ENCODE measurements at places on chromosomes 1 and 21.

- peak; percentile 65 for DNase-seq
These were observed 7.2 kb upstream of the SEMA4A start for GRCh38 chr1:156146020-156146768.

- DNase-seq = no peak
These were observed 1.0 kb downstream of the CELA2B start for GRCh38 chr1:15476927-15477326.

DNA sequence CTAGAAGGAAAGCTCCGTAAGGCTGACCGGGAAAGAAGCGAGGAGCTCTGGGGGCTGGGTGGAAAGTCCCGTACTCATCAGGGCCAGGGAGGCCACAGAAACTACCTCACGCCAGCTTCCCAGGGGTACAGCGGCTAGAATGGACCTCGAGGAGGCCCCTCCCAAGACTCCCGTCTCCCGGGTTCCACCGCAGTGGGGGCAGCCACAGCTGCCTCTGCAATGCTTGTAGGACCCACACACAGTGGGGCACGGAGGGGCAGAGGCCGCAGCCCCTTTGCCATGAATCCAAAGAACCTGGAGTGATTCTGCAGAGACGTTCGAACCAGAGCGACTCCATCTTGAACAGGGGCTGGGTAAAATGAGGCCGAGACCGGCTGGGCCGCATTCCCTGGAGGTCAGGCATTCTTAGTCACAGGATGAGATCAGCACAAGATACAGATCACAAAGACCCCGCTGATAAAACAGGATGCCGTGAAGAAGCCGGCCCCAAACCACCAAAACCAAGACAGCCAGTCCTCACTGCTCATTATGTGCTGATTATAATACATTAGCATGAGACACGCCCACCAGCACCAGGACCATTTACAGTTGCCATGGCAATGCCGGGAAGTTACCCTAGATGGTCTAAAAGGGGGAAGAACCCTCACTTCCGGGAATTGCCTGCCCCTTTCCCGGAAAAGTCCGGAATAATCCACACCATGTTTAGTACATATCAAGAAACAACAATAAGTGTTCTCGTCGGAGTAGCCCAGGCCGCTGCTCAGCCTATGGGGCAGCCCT, 1.6 kb upstream of the ANKRD65 start:
- no peak for DNase-seq

DNA sequence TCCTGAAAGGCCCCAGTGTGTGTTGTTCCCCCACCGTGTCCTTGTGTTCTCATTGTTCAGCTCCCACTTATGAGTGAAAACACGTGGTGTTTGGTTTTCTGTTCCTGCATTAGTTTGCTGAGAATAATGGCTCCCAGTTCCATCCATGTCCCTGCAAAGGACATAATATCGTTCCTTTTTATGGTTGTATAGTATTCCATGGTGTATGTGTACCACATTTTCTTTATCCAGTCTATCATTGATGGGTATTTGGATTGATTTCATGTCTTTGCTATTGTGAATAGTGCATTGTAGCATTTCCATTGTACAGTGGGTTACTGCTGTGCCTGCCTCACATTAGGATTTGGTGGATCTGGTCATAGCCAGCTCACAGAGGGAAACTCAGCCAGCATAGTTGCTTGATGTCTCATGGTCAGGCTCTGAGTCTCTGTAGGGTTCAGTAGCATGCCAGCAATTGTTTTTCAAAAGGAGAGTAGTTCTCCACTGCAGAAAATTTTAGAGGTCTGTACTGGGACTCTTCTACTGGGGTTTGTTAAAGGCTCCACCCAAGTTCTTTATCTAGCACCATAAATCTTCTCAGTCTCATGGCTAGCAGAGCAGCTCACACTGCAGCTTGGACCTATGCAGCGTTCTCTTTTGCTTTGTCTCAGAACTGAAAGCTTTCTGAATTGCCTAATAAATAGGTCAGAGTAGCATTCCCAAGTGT, 41.0 kb downstream of the RUNX3 start:
- DNase-seq = peak; percentile 4

- no peak for DNase-seq
These were observed 593.8 kb downstream of the USP25 start for GRCh38 chr21:16323596-16323995.

GRCh38 chr1:19309123-19309813, 2.7 kb downstream of the AKR7A2 start:
- no peak for DNase-seq

DNA sequence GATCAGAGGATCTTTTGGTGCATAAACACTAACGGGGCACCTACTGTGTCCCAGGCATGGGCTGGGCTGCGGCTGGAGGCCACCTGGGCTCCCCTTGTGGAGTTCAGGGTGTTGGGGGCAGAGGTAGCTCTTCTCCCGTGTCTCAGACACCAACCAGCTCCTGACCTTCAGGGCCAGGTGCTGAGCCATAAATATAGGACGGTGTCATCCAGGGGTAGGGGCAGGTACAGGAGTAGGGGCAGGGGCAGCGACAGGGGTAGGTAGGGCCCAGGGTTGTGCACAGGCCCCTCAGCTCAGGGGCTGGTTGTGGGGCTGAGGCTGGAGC, 18.0 kb upstream of the LRRC3 start:
- DNase-seq = no peak

- DNase-seq = no peak
These were observed 19.0 kb upstream of the IFNLR1 start for GRCh38 chr1:24206083-24206464.

DNA sequence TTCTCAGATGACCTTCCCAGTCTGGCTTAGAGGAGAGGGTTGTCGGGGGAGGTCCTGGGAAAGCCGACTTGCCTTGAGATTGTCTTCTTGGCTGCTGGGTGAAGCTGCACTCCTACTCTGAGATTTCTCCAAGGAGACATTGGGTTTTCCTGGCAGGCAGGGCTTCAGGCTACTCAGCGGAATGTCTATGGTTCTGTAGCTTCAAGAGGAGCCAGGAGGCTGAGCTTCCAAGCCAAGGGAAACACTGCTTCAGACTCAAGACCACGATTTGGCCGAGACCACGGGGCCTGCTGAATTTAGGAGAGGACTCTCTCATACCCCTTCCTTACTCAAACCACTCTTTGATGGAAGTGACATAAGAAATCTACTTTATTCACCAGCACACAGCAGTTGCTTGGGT, 67.8 kb downstream of the NTMT2 start:
- DNase-seq = no peak

GRCh38 chr1:180031664-180032063, 77.1 kb downstream of the CEP350 start:
- no peak for DNase-seq

- no peak for DNase-seq
These were observed 9.1 kb downstream of the TMEM50B start for GRCh38 chr21:33470701-33471100.

DNA sequence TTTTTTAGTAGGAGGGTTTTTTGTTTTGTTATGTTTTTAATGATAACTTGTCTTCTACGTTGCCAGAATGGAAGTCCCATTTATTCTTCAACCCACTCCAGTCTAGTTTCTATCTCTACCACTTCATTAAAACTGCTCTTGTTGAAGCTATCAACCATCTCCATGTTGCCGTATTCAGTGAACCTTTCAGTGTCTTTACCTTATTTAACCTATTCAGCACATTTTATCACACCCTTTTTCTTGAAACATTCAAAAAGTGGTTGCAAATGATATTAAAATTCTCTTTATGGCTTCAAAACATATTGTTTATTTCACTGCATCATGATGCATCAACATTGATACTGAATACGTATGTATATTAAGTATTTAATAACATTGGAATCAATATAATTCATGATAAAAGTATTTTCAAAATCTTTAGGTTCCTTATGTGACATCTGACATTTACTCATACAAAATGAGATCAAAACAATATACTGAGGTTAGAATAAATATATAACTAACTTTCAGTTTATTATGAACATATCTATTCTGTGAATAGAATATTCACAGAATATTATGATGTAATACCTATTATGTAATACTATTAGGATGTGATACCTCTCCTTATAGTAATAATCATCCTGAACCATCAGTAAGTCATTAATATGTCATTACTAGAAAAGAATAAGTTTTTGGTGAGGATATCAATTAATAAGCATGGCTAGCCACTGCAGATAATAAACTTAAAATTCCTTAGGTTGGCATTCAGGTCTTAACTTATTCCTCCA, 52.0 kb upstream of the ADAR start:
- DNase-seq = no peak

- no peak for DNase-seq
These were observed 18.1 kb upstream of the SHE start for GRCh38 chr1:154520333-154520732.

DNA sequence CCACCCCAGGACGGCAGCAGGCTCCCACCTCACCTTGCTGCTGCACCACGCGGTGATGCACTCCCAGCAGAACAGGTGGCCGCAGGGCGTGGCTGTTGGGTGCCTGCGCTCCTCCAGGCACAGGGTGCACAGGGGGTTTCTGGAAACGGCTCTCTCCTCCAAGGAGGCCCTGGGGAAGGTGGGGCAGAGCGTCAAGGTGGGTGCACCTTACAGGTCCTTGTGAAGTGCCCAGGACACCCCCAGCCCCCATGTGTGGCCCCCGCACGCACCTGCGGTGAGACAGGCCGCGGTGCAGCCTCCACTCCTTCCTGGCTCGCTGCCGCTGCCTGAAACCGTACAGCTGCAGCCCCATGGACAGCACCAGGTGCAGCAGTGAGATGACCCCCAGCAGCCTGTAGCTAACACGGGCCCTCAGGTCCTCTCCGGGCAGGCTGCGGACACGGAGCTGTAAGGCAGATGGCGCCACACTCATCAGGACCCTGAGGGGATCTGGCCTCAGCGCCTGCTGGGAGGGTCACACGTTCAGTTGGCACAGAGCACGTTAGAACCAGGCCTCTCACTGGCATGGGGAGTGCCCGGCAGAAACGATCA, 5.8 kb downstream of the PEX10 start:
- DNase-seq = no peak

DNA sequence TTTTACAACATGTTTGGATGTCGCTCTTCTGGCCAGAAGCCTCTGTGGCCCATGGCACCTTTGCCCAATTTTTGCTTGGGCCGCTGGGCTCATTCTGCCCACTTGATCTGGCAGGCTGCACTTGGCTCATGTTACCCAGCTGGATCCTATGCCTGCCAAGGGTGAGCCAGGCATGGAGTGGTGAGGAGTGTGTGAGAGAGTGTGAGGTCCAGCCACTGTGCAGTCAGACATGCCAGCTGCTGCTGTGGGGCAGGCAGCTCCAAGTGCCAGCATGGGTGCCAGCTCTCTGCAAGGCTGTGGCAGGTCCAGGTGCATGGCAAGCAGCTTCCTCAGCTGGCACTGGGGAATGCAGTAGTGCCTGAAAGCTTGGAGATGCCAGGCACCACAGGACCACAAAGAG, 71.0 kb downstream of the EBNA1BP2 start:
- no peak for DNase-seq

DNA sequence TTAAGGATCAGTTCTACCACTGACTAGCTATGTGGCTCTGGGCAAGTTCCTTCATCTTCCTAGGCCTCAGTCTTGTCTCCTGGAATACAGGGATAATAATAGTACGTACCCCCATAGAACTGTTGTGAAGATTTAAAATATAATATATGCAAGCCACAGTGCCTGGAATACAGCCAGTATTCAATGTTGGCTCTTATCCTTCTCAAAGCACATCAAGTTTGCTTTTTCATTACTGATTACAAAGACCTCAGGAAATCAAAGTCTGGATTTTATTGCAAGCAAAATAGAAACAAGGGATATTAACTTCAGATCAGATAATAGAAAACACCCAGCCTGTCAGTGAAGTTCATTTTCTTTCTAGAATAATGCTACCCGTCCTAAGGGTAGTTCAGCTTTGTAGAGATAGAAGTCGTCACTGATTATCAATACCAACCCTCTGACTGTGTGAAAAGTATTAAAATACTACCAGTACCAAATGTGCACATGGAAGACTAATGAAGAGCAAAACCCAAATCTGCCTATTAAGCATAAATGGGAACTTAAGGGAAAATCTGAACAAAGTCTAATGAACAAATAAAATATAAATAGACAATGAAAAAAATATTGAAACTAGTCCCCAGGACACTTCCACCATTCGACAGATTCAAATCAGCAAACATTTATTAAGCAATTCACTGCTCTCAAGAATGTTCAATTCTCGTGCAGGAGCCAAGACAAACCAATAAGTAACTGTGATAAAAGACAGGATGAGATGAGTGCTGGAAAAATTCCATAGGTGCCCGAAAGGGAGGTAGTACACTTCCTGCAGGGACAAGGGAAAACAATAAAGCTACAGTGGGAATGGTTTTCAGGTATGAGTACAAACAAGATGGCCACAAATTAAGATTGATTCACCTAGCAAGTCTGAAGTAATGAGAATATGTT, 206.2 kb downstream of the SMYD3 start:
- no peak for DNase-seq

GRCh38 chr1:172742599-172743500, 83.9 kb downstream of the FASLG start:
- no peak for DNase-seq

DNA sequence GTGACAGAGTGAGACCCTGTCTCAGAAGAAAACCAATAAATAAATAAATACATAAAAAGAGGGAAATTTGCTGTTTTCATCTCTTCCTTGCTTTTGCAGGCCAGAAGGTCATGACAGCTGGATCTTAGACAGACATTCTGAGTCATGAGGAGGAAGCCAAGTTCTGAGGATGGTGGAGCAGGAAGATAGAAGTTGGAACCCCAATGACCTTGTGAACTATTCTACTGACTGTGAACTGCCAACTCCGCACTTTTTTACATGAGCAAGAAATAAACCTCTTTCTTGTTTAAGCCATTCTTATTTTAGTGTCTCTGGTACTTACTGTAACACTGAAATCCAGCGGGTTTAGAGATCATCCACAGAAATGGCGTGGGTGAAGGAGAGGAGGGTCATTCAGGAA, 8.5 kb downstream of the CD84 start:
- no peak for DNase-seq

DNA sequence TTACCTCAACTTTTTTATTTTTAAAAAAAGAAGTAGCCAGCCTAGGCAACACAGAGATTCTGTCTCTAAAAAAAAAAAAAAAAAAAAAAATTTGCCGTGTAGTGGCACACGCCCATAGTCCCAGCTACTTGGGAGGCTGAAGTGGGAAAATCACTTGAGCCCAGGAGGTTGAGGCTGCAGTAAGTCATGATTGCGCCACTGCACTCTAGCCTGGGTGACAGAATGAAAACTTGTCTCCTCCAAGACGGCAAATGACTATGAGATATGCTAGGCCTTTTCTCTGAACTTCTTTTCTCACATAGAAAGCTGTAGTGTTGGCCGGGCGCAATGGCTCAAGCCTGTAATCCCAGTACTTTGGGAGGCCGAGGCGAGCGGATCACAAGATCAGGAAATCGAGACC, 24.7 kb upstream of the PTCH2 start:
- DNase-seq = no peak

- DNase-seq = no peak
These were observed 37.8 kb upstream of the PRSS38 start for GRCh38 chr1:227777646-227778045.

- DNase-seq = no peak
These were observed 18.9 kb downstream of the CAP1 start for GRCh38 chr1:40059338-40059959.

GRCh38 chr1:21552715-21553114, 43.5 kb downstream of the ALPL start:
- no peak for DNase-seq

DNA sequence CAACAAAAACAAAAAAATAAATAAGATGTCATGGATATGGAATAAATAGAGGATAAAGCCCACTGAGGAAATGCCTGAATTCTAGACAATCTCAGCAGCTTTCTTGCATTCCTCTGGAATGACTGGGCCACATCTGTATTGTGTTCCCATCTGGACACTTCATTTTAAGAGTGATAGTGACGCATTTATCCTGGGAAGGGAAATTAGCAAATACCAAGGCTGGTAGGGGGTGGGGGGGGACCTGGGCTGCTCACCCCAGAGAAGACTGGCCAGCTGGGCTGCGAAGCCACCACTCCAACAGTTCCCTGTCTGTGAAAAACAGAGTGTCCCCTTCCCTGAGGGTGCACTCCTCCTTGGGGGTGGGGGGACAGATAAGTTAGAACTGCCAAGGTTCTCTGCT, 106.3 kb downstream of the HIVEP3 start:
- no peak for DNase-seq
